CD4-positive, alpha-beta T cell treated with Interleukin-15 for 4 hours (primary cell): ENCODE measurements at places on chromosomes 12 and 14.

GRCh38 chr14:61329478-61330051 lies 8.2 kb downstream of the PRKCH start:
- no peak for DNase-seq

GRCh38 chr14:20696764-20697163 lies 8.2 kb downstream of the ANG start:
- no peak for DNase-seq

DNA sequence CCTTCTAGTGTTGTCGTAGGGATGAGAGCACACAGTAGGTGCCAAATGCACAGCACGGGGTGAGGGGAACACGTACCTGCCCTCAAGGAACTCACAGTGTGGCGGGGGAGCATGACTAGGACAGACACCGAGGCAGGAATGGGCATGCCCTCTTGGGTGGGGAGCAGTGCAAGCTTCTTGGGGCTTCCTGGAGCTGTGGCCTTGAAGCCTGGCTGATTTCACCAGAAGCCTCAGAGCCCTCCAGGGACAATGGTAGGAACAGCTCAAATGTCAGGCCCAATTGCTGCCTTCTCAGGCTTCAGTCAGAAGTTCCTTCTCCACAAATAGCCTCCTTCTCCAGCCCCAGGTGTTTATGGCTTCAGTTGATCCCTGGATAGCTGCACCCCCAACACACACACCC lies 43.4 kb downstream of the TEAD4 start:
- no peak for DNase-seq

- DNase-seq = no peak
Observed at GRCh38 chr14:89540009-89540829, 123.2 kb upstream of the FOXN3 start.

DNA sequence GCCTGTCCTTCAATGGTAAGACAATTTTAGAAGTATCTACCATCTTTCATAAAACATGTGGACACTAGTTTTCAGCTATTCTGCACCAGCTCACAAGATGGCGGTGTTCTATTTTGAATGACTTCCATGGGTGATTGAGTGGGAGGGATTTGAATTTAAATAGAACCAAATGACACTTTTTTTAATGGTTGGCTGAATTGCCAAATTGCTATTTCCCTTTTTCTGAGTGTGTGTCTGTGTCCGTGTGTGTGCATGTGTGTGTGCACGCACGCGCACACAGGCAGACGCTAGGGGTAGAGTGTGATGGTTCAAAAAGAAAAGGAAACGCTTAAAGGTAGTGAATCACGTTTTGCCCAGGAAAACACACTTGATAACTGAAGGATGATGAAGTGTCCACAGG lies 362.6 kb downstream of the DAD1 start:
- peak; percentile 33 for DNase-seq

GRCh38 chr12:81468206-81468605 lies 290.9 kb downstream of the PPFIA2 start:
- no peak for DNase-seq

GRCh38 chr14:100082723-100083122 lies 17.5 kb downstream of the EVL start:
- DNase-seq = no peak

- DNase-seq = no peak
Observed at GRCh38 chr12:12613344-12613743, 1.7 kb downstream of the CREBL2 start.
